Renal pelvis (tissue), 12 donors: ENCODE measurements at places on chromosomes 5 and 9. TPM values are rescaled to one million over a fixed set of nuclear protein-coding genes. Genes with fewer than 3 reads are reported as not detected.

GRCh38 chr5:163104464-163104863 lies 332.9 kb upstream of the CCNG1 start:
- DNase-seq, result no peak

Gene LCP2
- 2.7 TPM for polyA plus RNA-seq

- no peak for DNase-seq
Measured at GRCh38 chr9:113626735-113627495, 163.4 kb downstream of the RGS3 start.

DNA sequence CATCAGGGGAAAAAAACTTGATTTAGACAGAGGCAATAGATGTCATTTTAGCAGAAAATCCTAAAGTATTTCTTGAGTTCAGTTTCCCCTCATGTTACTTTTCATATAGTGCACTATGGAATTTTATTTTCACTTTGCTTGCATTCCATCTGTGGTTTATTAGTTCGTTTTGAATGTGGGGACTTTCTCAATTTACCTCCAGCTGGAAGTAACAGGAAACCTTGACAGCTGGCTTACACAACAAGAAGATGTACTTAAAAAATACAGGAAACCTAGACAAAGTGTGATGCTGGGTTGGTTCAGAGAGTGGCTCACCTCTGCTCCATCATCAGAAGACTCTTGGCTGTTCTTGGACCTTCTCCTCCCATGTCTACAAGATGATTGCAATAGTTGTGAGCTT lies 567.0 kb downstream of the CETN3 start:
- no peak for DNase-seq

Gene RASGEF1C
- polyA plus RNA-seq, result 0.51 TPM

Gene PDE6A
- 0.28 TPM for polyA plus RNA-seq

Gene DMXL1
- 41.6 TPM for polyA plus RNA-seq

GRCh38 chr9:2872250-2872930 lies 28.5 kb upstream of the PUM3 start:
- peak; percentile 47 for DNase-seq

- no peak for DNase-seq
Measured at GRCh38 chr5:153678617-153679329, 188.3 kb downstream of the GRIA1 start.

Gene SFXN1
- polyA plus RNA-seq, result 41.2 TPM

Gene ARID3C
- polyA plus RNA-seq, result 0.27 TPM

DNA sequence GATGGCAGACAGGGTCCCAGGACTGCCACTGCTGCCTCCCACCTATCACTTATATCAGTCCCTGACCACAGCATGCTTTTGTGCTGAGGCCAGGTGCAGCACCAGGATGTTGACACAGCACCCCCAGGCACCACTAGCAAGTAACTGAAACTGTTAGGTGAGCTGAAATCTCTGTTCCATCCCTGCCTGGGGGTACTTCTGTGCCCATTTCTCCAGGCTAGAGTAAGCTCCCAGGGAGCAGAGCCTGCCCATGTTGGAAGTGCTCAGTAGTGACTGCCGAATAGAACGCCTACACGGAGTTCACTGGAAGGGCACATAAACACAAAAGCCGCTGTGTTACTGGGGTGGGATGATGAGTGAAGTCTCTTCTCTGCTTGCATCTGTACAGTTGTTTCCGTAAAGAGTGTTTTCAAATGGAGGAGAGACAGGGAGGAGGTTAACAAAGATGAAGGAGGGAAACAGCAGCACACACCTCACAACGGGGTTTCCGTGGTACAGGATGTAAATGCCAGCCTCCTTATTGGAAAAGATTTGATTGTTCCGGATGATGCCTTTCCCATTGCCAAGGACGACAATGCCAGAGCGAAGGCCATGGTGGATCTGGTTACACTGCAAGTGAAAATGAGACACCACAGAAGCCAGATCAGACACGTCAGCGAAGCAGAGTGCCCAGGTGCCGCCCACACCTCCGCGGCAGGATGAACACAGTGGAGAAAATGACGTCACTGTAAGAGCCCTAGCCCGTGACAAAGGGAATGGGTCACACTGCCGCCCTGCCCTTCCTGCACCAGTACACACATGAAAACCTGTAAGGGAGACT lies 43.1 kb downstream of the POLR1E start:
- DNase-seq, result peak; percentile 84

- DNase-seq, result no peak
Measured at GRCh38 chr9:91148306-91148705, 213.4 kb downstream of the AUH start.

Gene PELO
- polyA plus RNA-seq, result 27.9 TPM

Gene IFNA21
- not detected for polyA plus RNA-seq

Gene AGXT2
- polyA plus RNA-seq, result 60.3 TPM

DNA sequence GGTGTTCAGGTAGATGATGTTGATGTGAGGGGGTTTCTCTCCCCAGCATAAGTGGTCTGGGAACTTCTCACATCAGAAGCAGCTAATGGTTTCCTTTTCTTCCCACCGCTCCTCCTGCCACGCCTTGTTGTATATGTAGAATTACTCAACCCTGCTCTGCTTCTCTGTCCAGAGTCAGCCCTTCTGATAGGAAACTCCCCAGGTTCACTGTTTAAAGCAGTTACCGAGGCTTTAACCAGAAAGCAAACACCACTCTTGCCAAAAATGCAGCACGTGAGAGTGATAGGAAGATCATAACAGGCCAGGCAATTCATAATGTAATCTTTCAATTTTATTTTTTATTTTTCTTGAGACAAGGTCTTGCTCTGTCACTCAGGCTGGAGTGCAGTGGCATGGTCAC lies 10.5 kb upstream of the TMEM252 start:
- no peak for DNase-seq

Gene RIGI
- 12.6 TPM for polyA plus RNA-seq

DNA sequence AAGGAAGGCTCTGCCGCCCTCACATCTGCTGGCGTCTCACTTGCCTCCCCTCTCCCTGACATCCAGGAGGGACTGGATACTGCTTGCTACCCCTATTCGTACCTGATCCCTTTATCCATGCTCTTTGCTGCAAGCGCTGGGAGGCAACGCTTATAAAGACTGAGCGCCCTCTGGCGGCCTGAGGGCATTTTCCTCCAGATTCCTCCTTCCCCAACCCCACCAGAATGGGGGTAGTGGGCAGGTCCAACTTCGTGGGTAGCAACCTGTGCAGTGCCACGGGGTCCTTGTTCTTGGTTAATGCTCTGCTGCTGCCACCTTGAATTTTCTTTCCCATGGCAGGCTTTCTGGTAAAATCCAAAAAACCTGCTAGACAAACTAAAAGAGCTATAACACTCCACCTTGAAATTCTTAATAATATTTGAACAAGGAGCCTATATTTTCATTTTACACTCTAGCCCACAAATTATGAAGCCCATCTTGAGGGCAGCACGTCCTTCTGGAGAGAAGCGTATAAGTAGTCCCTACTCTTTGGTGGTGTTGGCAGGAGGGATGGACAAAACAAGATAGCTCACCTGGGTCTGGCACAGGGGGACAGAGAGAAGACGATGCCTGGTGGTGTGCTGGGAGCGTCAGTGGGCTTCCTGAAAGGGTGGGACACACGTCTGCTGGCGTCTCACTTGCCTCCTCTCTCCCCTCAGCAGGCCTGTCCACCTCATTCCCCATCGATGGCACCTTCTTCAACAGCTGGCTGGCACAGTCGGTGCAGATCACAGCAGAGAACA lies 52.5 kb downstream of the JADE2 start:
- DNase-seq, result peak; percentile 78

Gene HSPB3
- polyA plus RNA-seq, result not detected

Gene GDA
- polyA plus RNA-seq, result 0.34 TPM

GRCh38 chr5:157563373-157563928 lies 12.1 kb downstream of the ADAM19 start:
- no peak for DNase-seq
